Activated naive CD4-positive, alpha-beta T cell treated with Interleukin-2 at 50 U/mL for 16 hours (primary cell): ENCODE measurements at places on chromosomes 11 and 22.

GRCh38 chr22:48712558-48713271 is 1115.0 kb downstream of the BRD1 start:
- no peak for DNase-seq

GRCh38 chr11:34501500-34501899 is 12.1 kb downstream of the ELF5 start:
- no peak for DNase-seq

DNA sequence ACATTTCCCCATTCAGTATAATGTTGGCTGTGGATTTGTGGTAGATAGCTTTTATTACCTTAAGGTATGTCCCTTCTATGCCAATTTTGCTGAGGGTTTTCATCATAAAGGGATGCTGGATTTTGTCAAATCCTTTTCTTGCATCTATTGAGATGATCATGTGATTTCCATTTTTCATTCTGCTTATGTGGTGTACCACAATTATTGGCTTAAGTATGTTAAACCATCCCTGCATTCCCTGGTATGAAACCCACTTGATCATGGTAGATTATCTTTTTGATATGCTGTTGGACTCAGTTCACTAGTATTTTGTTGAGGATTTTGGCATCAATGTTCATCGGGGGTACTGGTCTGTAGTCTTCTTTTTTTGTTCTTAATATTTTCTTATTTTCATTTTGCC is 44.7 kb upstream of the ARHGAP32 start:
- no peak for DNase-seq

DNA sequence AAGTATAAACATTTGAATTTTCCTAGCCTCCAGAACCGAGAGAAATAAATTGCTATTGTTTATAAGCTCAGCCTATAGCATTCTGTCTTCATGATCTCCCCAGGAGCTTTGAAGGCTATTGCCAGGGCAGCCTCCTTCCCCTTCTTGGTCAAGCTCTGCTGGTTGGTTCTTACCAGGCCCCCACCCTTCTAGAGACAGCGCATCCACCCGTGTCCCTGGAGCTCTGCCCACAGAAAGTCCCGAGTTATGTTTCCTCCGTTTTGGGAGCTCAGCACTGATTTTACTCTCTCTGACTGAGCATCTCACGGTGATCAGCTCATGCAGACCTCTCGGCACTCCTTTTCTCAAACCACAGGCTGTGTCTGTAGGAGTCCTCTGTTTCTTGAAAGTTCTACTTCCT is 123.8 kb upstream of the SORL1-AS1 start:
- DNase-seq, result no peak
